ENCODE measurements at places on chromosomes 16 and 17.

- no peak for DNase-seq
Observed at GRCh38 chr16:57711-58110, 4.1 kb downstream of the SNRNP25 start.

DNA sequence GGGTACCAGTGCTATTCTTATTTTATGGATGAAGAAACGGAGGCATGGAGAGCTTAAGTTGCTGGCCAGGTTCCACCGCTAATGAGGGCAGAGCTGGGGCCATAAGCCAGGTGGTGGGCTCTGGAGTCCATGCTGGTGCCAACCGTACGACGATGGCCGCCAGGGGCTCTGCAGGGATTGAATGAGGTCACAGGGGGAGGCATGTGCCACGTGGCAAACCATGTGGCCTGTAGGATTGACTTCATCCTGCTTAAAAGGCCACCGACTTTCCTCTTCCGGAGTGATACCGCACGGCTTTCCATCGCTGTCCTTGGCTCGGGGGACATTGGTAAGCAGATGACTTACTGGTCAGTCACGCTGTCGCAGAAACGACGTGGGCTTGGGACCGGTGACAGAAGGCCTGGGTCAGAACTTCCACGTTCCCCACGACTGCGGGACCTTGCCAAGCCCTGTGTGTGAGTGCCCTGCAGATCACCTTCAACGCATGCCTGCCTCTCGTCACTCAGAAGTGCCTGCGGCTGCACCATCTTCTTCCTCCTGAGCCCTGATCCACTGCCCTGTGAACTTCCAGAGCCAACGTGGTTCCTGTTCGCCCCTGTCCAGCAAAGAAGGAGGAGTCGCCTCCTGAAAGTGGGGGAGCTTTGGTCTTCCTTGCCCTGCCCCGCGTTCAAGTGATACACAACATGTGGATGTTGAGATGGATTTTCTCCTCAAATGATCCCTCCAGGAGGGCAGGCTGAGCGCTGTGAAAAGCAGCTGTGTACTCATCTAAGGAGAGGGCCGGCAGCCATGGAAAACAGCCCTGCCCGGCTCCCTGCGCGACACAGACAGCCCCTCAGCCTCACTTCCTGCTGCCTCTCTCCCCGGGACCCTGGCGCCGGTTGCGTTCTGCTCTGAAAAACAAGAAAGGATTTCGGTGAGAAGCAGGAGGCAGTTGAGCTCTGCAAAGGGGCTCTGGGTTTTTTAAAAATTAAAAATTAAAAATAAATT is 176.7 kb downstream of the C16orf95 start:
- no peak for DNase-seq

GRCh38 chr17:67566656-67567055 is 151.1 kb upstream of the NOL11 start:
- DNase-seq, result no peak

- no peak for DNase-seq
Observed at GRCh38 chr17:74070374-74070773, 133.1 kb upstream of the RPL38 start.

DNA sequence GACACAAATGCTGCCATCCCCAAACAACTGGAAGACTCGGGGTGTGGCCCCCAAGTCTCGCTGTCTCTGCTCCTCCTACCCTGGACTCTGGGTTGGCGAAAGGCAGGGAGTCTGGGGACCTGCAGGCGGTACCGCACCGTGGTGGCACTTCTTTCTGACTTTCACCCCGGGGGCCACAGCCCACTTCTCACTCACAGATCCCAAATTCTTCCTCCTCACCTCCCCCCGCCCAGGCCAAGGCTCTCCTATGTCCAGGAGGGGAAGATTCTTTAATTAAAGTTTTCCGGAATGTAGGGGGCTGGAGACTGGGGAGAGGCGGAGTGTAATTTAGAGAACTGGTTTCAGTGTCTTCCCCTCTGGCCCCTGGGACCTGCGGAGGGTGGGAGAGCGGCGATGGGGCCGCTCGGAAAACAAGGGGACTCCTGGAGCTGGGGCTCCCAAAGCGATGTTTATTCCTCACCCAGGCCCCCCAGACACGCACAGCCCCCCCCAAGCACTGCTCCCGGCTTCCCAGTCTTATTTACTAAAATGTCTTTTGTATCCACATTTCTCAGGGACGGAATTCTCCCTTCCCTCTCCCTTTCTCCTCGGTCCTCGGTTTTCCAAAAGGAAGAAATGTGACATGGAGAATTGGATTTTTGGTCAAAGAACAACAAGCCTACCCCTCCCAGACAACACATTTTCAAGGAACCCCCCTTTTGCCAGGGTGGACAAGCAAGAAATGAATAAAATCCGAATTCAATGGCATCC is 1.2 kb downstream of the WNT3 start:
- no peak for DNase-seq

GRCh38 chr16:11039726-11040125 is 95.4 kb downstream of the CLEC16A start:
- DNase-seq, result no peak

GRCh38 chr16:56980792-56981724 is 8.3 kb upstream of the NLRC5 start:
- no peak for DNase-seq

- no peak for DNase-seq
Observed at GRCh38 chr16:63292036-63292435, 1255.8 kb upstream of the CDH8 start.

GRCh38 chr17:27379888-27380533 is 76.2 kb upstream of the KSR1 start:
- DNase-seq, result no peak

- DNase-seq, result no peak
Observed at GRCh38 chr16:54000361-54000760, 286.2 kb downstream of the IRX3 start.

GRCh38 chr16:10965440-10966061 is 21.2 kb downstream of the CLEC16A start:
- DNase-seq, result no peak

DNA sequence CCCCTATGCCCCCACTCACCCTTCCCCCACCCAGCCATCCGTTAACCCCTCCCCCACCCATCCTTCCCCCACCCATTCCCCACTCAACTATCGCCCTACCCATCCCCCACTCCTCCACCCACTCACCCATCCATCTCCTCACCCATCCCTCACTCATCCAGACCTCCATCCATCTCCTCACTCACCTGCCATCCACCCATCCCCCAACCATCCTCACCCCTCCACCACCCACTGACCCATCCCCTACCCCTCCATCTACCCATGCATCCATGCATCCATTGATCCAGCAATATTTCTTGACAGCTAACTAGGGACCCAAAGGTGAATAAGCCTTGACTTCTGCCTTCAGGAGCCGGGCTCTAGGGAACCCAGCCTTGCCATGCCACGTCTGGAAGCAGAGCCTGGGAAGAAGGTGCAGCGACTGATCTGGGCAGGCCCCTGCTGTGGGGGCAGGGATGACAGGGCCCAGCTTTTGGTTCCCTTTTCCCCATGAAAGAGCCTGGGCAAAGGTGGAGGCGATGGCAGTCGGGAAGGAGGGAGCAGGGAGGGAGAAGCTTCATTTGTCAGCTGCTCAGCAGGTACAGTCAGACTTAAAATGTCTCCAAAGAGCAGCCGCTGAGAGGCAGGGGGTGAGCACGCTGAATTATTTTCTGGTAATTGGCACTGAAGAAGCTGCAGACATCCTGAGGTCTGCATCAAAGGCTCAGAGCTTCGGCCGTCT is 23.1 kb upstream of the DOC2B start:
- DNase-seq, result no peak

DNA sequence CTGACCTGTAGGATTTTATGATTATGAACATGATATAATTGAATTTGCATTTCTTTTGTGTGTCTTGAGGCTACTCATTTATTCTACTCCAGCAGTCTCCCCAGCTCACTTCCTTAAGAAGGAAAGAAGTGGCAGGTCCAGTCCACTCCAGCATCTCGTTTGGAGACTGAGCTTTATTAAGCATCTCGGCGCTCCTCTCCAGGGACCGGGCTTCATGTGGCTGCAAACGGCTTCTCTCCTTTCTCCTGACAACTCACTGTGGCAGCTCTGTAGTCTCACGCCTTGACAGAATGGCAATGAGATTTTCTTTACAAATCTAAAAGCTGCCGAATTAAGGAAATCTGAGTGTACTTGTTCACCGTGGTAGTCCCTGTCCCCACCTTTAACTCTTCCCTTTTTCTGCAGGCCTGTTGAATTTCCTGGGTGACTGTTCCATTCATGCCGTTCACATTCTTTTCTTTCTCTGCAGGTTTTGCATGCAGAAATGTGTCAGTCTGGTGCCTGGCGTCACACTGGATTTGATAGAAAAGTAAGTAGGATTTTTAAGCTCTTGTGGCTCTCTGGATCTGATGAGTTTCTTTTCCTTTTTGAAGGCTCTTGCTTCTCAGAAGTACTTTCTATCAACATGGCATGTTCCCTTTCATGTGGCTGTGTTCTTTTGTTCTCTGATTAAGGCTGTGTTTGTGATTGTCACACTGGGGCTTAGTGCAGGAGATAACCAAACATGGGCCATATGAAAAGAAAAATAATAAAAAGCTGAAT is 200.5 kb upstream of the CHMP6 start:
- no peak for DNase-seq

GRCh38 chr16:12208341-12209035 is 232.0 kb downstream of the SNX29 start:
- DNase-seq, result no peak

DNA sequence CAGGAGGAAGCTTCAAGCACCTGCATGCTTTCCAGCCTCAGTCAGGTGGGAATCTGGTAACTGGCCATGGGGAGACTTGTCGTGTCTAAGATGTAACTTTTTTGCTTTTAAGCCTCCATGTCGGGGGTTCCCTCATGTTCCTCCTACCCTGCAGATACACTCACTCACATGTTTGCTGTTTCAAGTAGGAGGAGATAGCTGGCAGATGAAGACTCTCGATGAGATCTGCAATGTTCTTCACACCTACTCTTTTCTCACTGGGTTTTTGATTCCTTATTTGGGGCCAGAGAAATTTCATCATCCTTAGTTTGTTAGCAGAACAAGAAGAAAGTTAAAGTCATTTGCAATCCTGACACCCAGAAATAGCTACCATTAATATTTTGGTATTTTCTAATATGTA is 24.7 kb downstream of the UTP4 start:
- no peak for DNase-seq

- DNase-seq, result no peak
Observed at GRCh38 chr17:17626840-17627239, 35.3 kb upstream of the PEMT start.

- no peak for DNase-seq
Observed at GRCh38 chr17:27939474-27940465, 46.6 kb upstream of the LYRM9 start.

Data from effector memory CD4-positive, alpha-beta T cell (primary cell).